ENCODE measurements at places on chromosomes 1 and 21.

GRCh38 chr1:43265431-43265830 lies 4.4 kb upstream of the TMEM125 start:
- DNase-seq = no peak

- no peak for DNase-seq
These were observed 10.5 kb upstream of the RNF223 start for GRCh38 chr1:1084372-1085170.

DNA sequence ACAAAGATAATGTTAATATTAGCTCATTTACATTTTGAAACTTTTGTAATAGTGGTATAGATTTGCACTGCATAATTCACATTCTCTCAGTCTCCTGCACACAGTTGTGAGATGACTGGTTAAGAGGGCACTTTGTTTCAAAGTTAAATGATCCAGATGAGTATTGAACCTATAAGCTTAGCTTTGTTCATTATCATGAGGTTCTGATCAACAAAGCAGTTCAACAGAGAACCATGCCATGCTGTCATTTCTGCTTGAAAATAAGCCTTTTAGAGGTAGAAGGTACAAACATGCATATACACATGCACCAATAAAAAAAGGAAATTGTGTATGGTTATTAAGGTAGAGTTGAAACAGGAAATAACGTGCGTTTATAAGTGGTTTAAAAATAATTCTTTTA lies 4.8 kb downstream of the RAP1A start:
- DNase-seq = no peak

- no peak for DNase-seq
These were observed 148.2 kb upstream of the COL6A1 start for GRCh38 chr21:45833414-45833813.

GRCh38 chr1:98327220-98327861 lies 334.2 kb upstream of the SNX7 start:
- no peak for DNase-seq

DNA sequence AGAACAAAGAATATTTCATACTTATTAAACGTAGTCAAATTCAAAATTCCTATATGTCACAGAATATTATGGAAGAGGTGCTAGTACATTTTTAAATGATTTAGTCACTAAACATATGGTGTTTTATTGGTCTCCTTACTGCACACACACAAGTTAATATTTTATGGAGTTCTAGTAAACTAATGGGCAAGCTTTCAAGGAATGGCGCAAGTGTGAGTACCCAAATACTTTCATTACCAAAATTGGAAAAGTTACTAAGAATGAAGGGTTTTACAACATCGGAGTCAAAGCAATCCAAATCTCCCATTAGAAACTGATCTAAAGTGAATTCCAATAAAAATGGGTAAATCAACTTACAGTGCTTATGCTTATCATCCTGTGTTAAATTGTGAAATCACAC lies 921.9 kb downstream of the ADGRL2 start:
- no peak for DNase-seq

DNA sequence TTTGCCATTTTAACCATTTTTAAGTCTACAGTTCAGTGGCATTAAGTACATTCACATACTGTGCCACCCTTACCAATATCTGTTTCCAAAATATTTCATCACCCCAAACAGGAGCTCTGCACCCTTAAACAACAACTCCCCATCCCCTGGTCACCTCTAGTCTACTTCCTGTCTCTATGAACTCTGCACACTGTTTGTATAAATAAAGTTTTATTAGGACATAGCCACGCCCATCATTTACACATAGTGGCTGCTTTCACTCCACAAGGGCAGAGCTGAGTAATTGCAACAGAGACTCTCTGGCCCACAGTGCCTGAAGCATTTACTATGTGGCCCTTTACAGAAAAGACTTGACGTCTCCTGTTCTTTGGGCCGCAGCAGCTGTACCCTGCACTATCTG lies 30.1 kb downstream of the KCNAB2 start:
- no peak for DNase-seq

GRCh38 chr1:198467907-198468306 lies 72.6 kb downstream of the ATP6V1G3 start:
- DNase-seq = no peak

DNA sequence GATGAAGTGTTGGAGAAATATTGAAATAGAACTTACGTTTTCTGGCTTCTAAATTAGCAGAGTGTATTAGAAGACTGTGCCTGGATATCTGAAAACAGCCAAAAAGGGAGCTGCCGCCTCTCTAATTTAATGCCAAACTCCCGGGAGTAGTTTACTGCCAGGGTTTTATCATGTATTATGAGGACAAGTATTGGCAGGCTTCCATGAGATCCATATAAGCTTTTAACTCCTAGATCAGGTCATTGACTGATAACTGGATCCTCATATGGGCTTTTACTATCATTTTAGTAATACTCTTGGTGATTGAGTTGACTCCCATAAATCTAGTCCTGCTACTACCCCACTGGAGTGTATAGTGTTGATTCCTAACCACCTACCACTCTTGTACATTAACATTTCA lies 178.4 kb upstream of the CXADR start:
- DNase-seq = no peak

DNA sequence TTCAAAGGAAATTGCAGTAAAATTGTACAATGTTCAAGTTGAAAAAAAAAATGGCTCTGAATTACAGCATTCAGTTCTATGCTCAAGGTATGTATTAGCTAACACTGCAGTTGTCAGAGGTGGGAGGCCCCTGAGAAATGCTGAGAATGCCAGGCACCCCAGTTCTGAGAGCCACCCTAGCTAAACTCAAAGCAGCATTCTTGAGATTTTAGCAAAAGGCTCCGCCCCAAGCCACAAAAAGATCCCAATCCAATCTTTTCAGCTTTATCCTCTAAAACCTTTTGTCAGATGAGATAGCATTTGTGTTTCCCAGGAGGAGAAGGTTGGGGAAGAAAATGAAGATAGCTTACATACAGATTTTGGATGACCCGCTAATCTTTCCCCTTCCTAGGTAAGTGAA lies 68.8 kb downstream of the SMYD2 start:
- DNase-seq = no peak

- DNase-seq = no peak
These were observed 148.7 kb upstream of the DNAH14 start for GRCh38 chr1:224780736-224781135.

GRCh38 chr21:22842875-22843274 lies 1844.7 kb downstream of the NCAM2 start:
- DNase-seq = no peak

GRCh38 chr1:156815307-156815826 lies 1.3 kb downstream of the SH2D2A start:
- no peak for DNase-seq

GRCh38 chr1:44808938-44809917 lies 905 bp downstream of the BTBD19 start:
- DNase-seq = peak; percentile 89

DNA sequence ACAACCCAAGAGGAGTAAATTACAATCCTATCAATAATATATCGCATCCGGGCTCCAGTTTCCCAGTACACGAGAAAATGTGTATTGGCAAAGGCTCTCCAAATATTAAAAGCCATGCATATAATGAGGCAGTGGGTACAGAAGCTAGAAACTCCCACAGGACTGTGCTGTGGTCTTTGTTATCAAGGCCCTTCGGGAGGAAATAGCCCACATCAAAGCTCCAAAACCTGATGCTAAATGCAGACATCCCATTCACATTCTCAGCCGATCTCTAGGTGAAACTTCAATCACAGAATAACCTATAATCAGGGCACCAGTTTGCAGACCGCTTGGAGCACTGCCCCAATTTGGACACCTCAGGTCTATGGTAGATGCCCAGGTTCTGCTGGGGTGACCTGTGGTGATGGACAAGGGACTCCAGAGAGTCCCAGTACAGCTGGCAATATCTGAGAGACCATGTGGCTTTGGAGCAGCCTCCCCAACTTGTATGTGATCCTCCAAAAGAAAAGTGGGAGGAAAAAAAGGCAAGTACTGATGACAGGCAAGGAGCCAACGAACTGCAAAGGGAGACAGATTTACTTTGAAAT lies 148.8 kb upstream of the CAMK1G start:
- no peak for DNase-seq

- no peak for DNase-seq
These were observed 22.8 kb downstream of the KIAA1614 start for GRCh38 chr1:180935326-180936109.

GRCh38 chr1:179177182-179177581 lies 52.3 kb downstream of the ABL2 start:
- no peak for DNase-seq

GRCh38 chr1:33268927-33269610 lies 12.8 kb downstream of the ZNF362 start:
- no peak for DNase-seq

- DNase-seq = no peak
These were observed 4.8 kb upstream of the ASB17 start for GRCh38 chr1:75937034-75937433.

DNA sequence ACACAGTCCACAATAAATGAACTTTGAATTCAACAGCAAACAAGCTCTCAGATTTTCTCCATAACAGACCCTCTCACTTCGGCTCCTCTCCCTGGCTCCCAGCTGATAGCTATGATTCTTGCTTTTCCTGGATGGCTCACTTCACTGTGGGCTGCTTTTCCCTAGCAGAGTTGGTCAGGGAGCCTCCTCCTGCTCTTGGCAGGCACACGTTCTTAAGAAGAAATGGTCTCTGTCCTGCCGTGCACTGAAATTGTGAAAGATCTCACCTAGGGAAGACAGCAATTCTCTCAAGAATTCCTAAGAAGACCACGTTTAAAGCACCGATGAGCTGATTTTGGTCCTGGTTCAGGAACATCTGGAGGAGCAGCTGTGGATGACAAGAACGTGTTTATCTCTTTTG lies 148.5 kb upstream of the KCNK2 start:
- no peak for DNase-seq

- DNase-seq = no peak
These were observed 3.6 kb upstream of the SMPDL3B start for GRCh38 chr1:27931184-27931583.

- no peak for DNase-seq
These were observed 31.1 kb upstream of the LRRN2 start for GRCh38 chr1:204716660-204717059.

- no peak for DNase-seq
These were observed 10.4 kb downstream of the DEGS1 start for GRCh38 chr1:224193319-224193966.

DNA sequence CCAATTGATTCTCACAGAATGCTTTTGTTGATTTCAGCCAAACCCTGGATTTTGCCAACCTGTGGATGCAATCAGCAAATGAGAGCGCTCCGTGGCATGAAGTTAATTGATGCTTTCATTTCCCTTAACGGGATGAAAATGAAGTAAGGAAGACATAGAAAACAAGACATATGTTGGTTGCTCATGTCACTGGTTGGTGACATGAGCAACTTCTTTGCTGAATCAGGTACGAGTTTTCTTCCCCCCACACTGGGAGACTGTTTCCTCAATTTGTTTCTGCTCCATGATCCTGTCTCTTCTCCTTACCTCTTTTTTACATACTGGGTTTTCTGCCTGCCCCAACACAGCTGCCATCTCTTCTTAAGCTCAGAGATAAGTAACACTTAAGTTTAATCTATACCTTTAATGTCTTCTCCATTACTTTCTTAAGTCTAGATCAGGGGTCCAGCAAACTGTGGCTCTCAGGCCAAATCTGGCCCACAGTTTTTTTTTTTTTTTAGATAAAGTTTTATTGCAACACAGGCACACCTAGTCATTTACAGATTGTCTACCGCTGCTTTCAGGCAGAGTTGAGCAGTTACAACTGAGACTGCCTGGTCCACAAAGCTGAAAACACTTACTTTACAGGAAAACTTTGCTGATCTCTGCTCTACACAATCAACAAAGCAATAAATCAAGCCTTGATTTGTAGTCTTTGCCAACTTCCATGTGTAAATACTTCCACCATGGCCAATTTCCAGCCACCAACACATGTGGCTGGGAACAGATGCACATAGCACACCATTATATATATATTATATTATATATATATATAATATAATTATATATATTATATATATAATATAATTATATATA lies 13.3 kb downstream of the GPR157 start:
- no peak for DNase-seq

- no peak for DNase-seq
These were observed 7.2 kb upstream of the WARS2 start for GRCh38 chr1:119147661-119148090.

GRCh38 chr1:182332261-182333060 lies 59.1 kb downstream of the GLUL start:
- DNase-seq = no peak

GRCh38 chr1:150553392-150554085 lies 4.3 kb downstream of the ADAMTSL4 start:
- DNase-seq = no peak

- DNase-seq = no peak
These were observed 66.4 kb upstream of the TTC34 start for GRCh38 chr1:2867861-2868260.

DNA sequence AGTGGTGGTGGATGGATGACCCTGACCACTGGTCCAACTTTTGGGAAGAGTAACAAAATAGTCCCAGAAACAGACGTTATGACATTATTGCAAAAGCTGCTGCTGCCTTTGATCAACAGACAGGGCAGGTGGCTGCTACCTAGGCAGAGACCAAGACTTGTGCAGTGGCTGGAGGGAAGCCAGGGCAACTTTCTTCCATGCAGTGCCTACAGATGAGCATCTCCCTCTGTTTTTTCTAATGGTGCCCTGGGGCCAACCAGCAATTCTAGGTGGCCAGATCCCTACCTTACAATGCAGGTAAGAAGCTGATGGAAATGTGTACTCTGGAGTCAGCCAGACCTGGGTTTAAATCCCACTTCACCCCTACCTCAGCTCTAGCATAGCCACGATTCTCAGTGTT lies 283.1 kb upstream of the POU3F1 start:
- no peak for DNase-seq

DNA sequence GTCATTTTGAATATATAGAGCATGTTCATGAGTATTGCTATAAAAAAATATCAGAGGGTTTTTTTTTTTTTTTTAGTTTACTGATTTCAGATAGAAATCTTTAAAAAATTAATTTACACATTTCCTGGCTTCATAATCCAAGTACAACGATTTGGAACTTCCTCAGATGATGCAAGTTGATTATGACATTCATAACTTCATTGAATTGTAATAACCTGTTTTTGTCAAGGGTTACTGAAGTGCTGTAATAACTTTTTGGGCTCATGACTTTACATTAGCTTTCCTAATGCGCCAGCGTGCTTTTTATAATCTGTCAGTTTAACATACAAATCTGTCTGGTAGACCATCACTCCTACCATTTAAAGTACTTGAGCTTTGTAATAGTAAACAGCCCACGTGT lies 81.3 kb downstream of the SASS6 start:
- DNase-seq = no peak

GRCh38 chr1:74415935-74416334 lies 96.5 kb downstream of the LRRC53 start:
- DNase-seq = no peak

DNA sequence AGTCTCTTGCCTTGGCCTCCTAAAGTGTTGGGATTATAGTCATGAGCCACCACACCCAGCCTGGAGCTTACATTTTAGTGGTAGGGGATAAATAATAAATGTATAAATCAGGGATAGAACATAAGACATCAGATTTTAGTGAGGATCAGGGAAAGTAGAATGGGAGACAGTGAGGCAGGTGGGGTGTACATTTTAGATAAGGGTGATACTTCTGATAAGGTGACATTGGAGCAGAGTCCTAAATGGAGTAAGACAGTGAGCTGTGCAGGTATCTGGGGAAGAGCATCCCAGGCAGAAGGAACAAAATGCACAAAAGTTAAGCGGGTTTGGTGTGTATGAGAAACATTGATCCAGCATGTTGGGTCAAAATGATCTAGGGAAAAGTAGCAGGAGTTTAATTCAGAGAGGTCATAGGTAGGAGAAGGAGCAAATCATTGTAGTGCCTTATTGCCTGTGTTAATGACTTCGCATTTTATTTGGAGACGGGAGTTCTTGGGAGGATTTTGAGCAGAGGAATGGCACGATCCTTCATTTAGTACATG lies 11.1 kb downstream of the EPB41 start:
- DNase-seq = no peak

Data from stimulated activated CD4-positive, alpha-beta T cell treated with anti-CD3 and anti-CD28 coated beads, Interleukin-2, amount 100 ng/mL, for 4 hours (primary cell).